ENCODE measurements at places on chromosomes 3 and 15.

GRCh38 chr3:132352556-132353143 is 35.4 kb downstream of the ACP3 start:
- peaks cover 5% of the 10 kb centered on the region for H3K27me3 ChIP-seq
- no peak overlapping the region for H3K27ac ChIP-seq
- DNase-seq, result peak; percentile 68
- H3K4me1 ChIP-seq, result no peaks in the 10 kb centered on the region
- no peaks in the 10 kb centered on the region for H3K36me3 ChIP-seq
- H3K4me3 ChIP-seq, result no peak overlapping the region

- no peak overlapping the region for H3K4me3 ChIP-seq
- H3K27ac ChIP-seq, result no peak overlapping the region
- no peaks in the 10 kb centered on the region for H3K27me3 ChIP-seq
- DNase-seq, result no peak
- no peaks in the 10 kb centered on the region for H3K36me3 ChIP-seq
These were observed 35.9 kb downstream of the UNC13C start for GRCh38 chr15:54014067-54014655.

GRCh38 chr3:35800960-35801459 is 161.7 kb downstream of the ARPP21 start:
- no peaks in the 10 kb centered on the region for H3K4me1 ChIP-seq
- H3K27ac ChIP-seq, result no peak overlapping the region
- H3K27me3 ChIP-seq, result no peaks in the 10 kb centered on the region

- H3K27me3 ChIP-seq, result no peaks in the 10 kb centered on the region
- no peak overlapping the region for H3K4me3 ChIP-seq
- H3K4me1 ChIP-seq, result no peaks in the 10 kb centered on the region
- H3K27ac ChIP-seq, result no peak overlapping the region
- no peaks in the 10 kb centered on the region for H3K36me3 ChIP-seq
These were observed 22.2 kb downstream of the EPHB1 start for GRCh38 chr3:134817297-134817696.

DNA sequence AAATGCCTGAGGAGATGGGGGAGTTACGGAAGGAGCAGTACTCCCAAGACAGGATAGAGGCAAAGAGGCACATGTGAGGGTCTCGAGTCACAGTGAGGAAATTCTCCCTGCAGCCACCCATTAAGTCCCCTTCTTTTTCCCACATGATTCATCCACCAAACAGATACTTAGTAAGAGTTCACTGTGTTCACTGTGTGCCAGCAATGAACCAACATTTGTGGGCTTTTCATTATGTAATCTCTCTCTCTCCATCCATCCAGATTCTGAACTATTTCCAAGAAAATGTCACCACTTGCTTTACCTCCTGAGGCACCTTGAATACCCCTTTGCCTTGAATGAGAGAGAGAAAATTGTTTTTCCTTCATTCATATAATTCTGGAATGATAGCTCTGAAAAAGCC is 24.6 kb upstream of the LRRFIP2 start:
- no peaks in the 10 kb centered on the region for H3K27me3 ChIP-seq
- no peaks in the 10 kb centered on the region for H3K36me3 ChIP-seq
- DNase-seq, result peak; percentile 40
- no peak overlapping the region for H3K4me3 ChIP-seq
- peaks cover 7% of the 10 kb centered on the region for H3K4me1 ChIP-seq

GRCh38 chr3:121855555-121855954 is 20.5 kb downstream of the EAF2 start:
- no peak overlapping the region for H3K4me3 ChIP-seq
- H3K4me1 ChIP-seq, result no peaks in the 10 kb centered on the region
- no peaks in the 10 kb centered on the region for H3K27me3 ChIP-seq
- DNase-seq, result no peak
- no peak overlapping the region for H3K27ac ChIP-seq
- no peaks in the 10 kb centered on the region for H3K36me3 ChIP-seq

- H3K27me3 ChIP-seq, result no peaks in the 10 kb centered on the region
- H3K4me3 ChIP-seq, result no peak overlapping the region
- no peaks in the 10 kb centered on the region for H3K36me3 ChIP-seq
These were observed 37.2 kb upstream of the CA12 start for GRCh38 chr15:63418811-63419210.

DNA sequence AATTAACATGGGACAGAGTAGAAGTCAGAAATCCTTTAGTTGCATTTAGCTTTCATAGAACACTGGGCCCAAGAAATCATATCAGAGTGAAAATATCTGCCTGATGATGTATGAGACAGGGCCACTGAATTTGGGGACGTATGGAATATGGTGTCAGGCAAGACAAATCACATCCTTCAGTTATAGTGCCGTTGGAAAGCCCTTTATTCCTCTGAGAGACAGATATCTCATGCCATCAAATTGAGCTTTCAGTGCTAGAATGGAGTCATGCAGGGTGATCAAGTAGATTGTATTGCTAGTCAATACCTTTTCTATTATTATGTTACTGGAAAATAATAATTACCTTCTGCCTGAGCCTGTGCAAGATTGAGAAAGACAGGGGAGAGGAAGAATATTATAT is 398.2 kb upstream of the RARB start:
- no peak overlapping the region for H3K27ac ChIP-seq
- H3K4me3 ChIP-seq, result no peak overlapping the region
- H3K36me3 ChIP-seq, result no peaks in the 10 kb centered on the region
- no peak for DNase-seq
- no peaks in the 10 kb centered on the region for H3K27me3 ChIP-seq
- no peaks in the 10 kb centered on the region for H3K4me1 ChIP-seq

GRCh38 chr3:114558271-114558670 is 264.4 kb downstream of the TIGIT start:
- DNase-seq, result peak; percentile 46
- no peaks in the 10 kb centered on the region for H3K36me3 ChIP-seq
- H3K27ac ChIP-seq, result no peak overlapping the region
- H3K27me3 ChIP-seq, result no peaks in the 10 kb centered on the region
- no peak overlapping the region for H3K4me3 ChIP-seq
- peaks cover 6% of the 10 kb centered on the region for H3K4me1 ChIP-seq

- no peaks in the 10 kb centered on the region for H3K4me1 ChIP-seq
- H3K36me3 ChIP-seq, result peaks cover 18% of the 10 kb centered on the region
- no peaks in the 10 kb centered on the region for H3K27me3 ChIP-seq
- no peak for DNase-seq
- no peak overlapping the region for H3K27ac ChIP-seq
These were observed 65.8 kb downstream of the ZNF280D start for GRCh38 chr15:56667517-56667916.

DNA sequence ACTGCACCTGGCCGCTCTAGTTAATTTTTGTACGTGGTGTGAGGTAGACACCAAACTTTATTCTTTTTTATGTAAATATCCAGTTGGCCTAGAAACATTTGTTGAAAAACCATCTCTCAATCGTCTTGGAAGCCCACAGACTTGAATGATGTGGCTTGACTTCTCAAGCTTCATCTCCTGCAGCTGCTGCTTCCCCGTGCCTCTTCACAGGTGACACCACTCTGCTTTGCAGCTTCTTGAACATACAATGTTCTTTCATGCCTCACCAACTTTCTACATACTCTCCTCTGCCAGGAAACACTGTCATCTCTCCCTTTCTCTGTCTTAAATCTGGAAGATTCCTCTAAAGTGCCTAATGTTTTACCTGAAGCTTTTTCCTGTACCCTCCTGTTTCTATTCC is 35.6 kb downstream of the MAP6D1 start:
- peaks cover 45% of the 10 kb centered on the region for H3K36me3 ChIP-seq
- no peak for DNase-seq
- H3K27me3 ChIP-seq, result no peaks in the 10 kb centered on the region
- no peaks in the 10 kb centered on the region for H3K4me1 ChIP-seq
- H3K4me3 ChIP-seq, result no peak overlapping the region

- peaks cover 8% of the 10 kb centered on the region for H3K4me1 ChIP-seq
- H3K36me3 ChIP-seq, result peaks cover 31% of the 10 kb centered on the region
- no peak overlapping the region for H3K27ac ChIP-seq
- no peaks in the 10 kb centered on the region for H3K27me3 ChIP-seq
These were observed 320.3 kb upstream of the TPM1 start for GRCh38 chr15:62722237-62722636.

DNA sequence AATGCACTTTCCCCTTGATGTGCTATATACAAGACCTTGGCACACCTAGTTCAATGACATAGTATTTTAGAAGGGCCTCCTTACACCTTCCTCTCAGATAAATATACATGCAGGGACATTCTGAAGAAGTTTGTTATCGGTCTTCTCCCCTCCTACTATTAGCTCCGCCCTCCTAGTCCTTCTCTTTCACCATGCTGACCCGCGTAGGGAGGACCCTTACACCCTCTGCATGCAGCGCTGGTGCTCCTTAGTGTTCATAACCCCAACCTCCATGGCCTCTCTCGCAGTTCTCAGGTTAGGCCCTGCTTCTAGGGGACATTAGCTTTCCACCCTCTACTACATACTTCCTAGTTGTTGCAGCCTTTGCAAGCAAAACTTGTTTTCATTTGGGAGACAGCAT is 146.4 kb downstream of the PGPEP1L start:
- no peaks in the 10 kb centered on the region for H3K36me3 ChIP-seq
- H3K27ac ChIP-seq, result no peak overlapping the region
- no peaks in the 10 kb centered on the region for H3K27me3 ChIP-seq
- H3K4me3 ChIP-seq, result no peak overlapping the region
- DNase-seq, result no peak

- no peaks in the 10 kb centered on the region for H3K4me1 ChIP-seq
- H3K27me3 ChIP-seq, result peaks cover 1% of the 10 kb centered on the region
- H3K4me3 ChIP-seq, result no peak overlapping the region
- no peak for DNase-seq
- H3K27ac ChIP-seq, result no peak overlapping the region
- H3K36me3 ChIP-seq, result no peaks in the 10 kb centered on the region
These were observed 35.0 kb upstream of the DNAJC13 start for GRCh38 chr3:132382267-132382666.

GRCh38 chr15:67632261-67632660 is 89.8 kb downstream of the MAP2K5 start:
- H3K4me1 ChIP-seq, result no peaks in the 10 kb centered on the region
- DNase-seq, result no peak
- no peak overlapping the region for H3K27ac ChIP-seq
- no peak overlapping the region for H3K4me3 ChIP-seq

- no peak for DNase-seq
- H3K4me3 ChIP-seq, result no peak overlapping the region
- no peaks in the 10 kb centered on the region for H3K36me3 ChIP-seq
- H3K4me1 ChIP-seq, result no peaks in the 10 kb centered on the region
- no peak overlapping the region for H3K27ac ChIP-seq
These were observed 43.5 kb downstream of the ADAMTS17 start for GRCh38 chr15:100298257-100298656.

GRCh38 chr3:57956119-57956832 is 51.9 kb upstream of the FLNB start:
- no peak overlapping the region for H3K4me3 ChIP-seq
- no peaks in the 10 kb centered on the region for H3K27me3 ChIP-seq

DNA sequence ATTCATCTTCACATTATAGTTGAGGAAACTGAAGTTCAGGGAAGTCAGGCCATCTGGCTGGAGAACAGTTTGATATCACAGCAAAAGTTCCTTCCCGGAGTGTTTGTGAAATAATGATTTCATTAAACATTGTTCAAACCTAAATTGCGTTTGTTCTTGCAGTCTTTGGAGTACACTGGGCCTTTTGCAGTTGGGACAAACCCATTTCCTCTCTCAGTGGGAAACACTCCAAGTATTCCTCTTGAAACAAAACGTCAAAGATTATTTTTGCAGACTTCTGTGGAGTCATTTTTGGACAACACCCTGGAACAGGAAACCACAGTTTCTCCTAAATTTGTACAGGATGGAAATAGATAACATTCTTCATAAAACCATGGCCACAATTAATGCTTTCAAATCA is 287.5 kb downstream of the PTPRG start:
- H3K4me3 ChIP-seq, result no peak overlapping the region
- H3K27ac ChIP-seq, result no peak overlapping the region
- H3K27me3 ChIP-seq, result no peaks in the 10 kb centered on the region
- no peaks in the 10 kb centered on the region for H3K36me3 ChIP-seq
- peak; percentile 72 for DNase-seq

DNA sequence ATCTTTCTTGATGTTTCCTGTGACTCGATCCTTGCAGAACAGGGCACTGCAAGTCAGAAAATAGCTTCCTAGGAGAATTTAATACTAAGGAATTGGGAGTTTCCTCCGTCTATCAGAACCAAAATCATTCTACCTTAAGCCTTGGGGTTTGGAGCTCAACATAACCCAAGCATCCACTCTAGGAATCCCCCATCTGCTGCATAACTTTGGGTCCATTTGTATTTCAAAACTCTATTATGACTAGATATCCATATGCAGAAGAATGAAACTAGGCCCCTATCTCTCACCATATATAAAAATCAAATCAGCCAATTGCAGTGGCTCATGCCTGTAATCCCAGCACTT is 61.7 kb upstream of the AKAP13 start:
- H3K27me3 ChIP-seq, result no peaks in the 10 kb centered on the region
- DNase-seq, result no peak
- H3K27ac ChIP-seq, result peak overlapping the region; percentile 18
- no peaks in the 10 kb centered on the region for H3K36me3 ChIP-seq
- H3K4me1 ChIP-seq, result peaks cover 10% of the 10 kb centered on the region

- H3K36me3 ChIP-seq, result no peaks in the 10 kb centered on the region
- peaks cover 10% of the 10 kb centered on the region for H3K27me3 ChIP-seq
- no peak overlapping the region for H3K27ac ChIP-seq
- DNase-seq, result no peak
- no peak overlapping the region for H3K4me3 ChIP-seq
- no peaks in the 10 kb centered on the region for H3K4me1 ChIP-seq
These were observed 115.5 kb downstream of the GADL1 start for GRCh38 chr3:30778933-30779332.

GRCh38 chr3:43287500-43287873 is 1.1 kb downstream of the SNRK start:
- H3K27ac ChIP-seq, result peak overlapping the region; percentile 51
- peaks cover 14% of the 10 kb centered on the region for H3K4me1 ChIP-seq
- peaks cover 8% of the 10 kb centered on the region for H3K27me3 ChIP-seq
- H3K36me3 ChIP-seq, result peaks cover 6% of the 10 kb centered on the region
- H3K4me3 ChIP-seq, result peak overlapping the region; percentile 99

DNA sequence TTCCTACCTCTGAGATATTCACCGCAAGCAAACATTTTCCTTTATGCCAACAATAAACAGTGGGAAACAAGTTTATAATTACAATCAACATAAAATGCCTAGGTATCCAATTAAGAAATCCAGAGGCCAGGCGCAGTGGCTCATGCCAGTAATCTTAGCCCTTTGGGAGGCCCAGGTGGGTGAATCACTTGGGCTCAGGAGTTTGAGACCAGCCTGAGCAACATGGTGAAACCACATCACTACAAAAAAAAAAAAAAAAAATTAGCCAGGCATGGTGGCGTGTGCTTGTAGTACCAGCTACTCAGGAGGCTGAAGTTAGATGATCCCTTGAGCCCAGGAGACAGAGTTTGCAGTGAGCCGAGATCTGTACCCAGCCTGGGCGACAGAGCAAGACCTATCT is 17.3 kb downstream of the TBC1D2B start:
- H3K4me3 ChIP-seq, result no peak overlapping the region
- DNase-seq, result no peak
- no peak overlapping the region for H3K27ac ChIP-seq
- H3K27me3 ChIP-seq, result no peaks in the 10 kb centered on the region

GRCh38 chr15:97972366-97972765 is 11.9 kb downstream of the ARRDC4 start:
- H3K4me3 ChIP-seq, result no peak overlapping the region
- H3K36me3 ChIP-seq, result peaks cover 8% of the 10 kb centered on the region
- DNase-seq, result no peak

GRCh38 chr3:161471211-161471610 is 25.4 kb upstream of the OTOL1 start:
- H3K27ac ChIP-seq, result no peak overlapping the region
- H3K4me1 ChIP-seq, result no peaks in the 10 kb centered on the region
- H3K36me3 ChIP-seq, result no peaks in the 10 kb centered on the region
- H3K4me3 ChIP-seq, result no peak overlapping the region
- H3K27me3 ChIP-seq, result no peaks in the 10 kb centered on the region

Measured in IMR-90 (cell line).